Left hindlimb (tissue), 1 donor: ENCODE measurements at places on chromosomes 11 and 22.

DNA sequence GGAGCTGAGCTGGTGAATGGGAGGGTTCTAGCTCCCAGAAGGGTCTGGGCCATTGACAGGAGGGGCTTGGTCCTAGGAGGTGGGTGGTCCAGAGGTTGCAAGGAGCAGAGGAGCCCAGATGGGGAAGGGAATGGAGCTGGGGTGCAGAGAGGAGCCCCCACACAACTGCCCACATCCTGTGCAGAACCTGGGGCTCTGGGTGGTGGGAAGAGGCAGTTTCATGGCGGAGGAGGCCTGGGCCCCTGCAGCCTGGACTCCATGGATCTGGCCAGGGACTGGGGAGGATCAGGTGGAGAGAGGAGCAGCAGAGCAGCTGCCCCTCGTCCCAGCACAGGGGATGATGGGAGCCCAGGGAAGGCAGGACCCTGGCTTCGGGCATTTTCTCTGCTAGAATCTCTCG, 963 bp upstream of the ADORA2A start:
- no peak for DNase-seq

- DNase-seq, result no peak
Measured at GRCh38 chr11:33588056-33588455, 112.6 kb downstream of the C11orf91 start.

GRCh38 chr11:92340839-92341238, 116.2 kb downstream of the FAT3 start:
- DNase-seq, result no peak

DNA sequence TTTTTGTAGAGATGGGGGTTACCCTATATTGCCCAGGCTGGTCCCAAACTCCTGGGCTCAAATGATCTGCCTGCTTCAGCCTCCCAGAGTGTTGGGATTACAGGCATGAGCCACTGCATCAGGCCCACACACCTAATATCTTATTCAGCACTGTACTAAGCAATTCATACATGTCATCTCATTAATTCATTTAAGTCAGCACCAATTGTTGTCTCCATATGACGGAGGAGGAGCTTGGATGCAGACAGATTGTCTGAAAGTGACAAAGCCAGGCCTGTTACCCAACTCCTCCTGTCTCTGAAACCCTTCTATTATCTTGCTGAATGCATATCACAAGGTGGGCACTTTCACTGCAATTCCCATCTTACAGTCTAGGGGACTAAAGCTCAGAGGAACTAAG, 57.5 kb upstream of the ALX4 start:
- DNase-seq, result no peak

GRCh38 chr11:127109796-127110480, 109.4 kb upstream of the KIRREL3 start:
- DNase-seq, result no peak

- DNase-seq, result peak; percentile 91
Measured at GRCh38 chr11:72703267-72704008, 29.2 kb upstream of the PDE2A start.

- no peak for DNase-seq
Measured at GRCh38 chr11:84471501-84471900, 1155.6 kb downstream of the DLG2 start.

DNA sequence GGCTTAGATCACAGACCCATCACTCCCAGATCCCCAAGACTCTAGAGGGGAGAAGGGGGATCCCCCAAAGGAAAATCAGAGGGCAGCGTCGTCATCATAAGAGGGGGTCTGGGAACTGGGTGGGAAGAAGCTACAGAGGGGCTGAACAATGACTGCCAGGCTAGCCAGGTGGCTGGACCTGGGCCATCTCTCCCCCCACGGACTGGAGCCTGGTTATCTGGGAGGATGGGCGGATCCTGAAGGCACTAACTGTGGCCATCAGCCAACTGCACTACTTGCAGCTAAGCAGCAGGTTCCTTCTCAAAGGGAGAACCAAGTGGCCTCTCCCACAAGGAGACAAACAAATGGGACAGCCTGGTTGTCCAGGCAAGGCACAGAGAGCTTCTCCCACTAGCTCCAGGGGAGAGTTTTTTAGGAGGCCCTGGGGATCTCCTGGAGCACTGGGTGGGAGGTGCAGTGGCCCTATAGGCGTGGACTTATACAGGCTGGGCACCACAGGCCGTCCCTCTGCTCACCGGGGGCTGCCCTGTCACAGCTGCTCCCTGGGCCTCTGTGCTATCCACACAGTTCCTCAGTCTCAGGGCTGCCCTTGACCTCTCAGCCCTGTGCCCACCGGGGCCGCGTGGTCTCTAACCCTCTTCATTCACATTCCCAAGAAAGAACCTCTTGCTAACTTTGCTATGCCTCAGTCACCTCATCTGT, 15.4 kb downstream of the P2RY6 start:
- no peak for DNase-seq

GRCh38 chr22:19873138-19873959, 18.7 kb upstream of the GNB1L start:
- peak; percentile 28 for DNase-seq

DNA sequence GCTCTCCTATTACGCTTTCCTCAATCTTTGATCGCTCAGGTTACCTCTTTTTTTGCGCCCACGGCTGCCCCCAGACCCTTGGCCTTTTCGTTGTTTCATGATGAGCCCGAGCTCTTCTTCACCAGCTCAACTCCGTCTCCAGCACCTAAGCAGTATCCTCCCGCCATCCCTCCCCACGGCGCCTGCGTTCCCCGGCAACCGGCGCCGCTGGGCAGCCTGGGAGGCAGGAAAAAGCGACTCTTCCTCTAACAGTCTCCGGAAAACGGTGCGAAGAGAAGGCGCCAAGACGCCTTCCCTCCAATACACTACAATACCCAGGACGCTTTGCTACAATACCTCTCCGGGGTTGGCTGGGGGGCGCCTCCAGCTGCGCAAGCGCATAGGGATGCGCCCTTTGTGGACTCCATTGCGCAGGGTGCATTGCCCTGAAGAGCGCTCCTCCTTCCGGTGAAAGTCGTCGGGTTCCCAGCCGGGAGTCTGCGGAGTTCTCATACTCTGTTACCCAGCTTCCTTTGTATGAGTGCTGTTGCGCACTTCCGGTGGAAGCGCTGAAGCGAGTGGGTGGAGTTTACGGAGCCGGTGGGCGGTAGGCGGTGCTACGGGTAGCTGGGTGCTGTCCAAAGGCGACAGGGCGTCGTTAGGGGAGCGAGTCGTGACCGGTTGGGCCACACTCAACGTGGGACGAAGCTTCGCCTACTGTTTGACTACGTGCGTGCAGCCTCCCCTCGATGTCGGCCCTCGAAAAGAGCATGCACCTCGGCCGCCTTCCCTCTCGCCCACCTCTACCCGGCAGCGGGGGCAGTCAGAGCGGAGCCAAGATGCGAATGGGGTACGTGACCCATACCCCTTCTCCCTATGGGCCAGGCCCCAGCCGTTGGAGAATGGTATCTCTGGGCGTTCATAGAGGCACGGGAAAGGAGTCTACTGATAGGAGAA, at the start of the genes C2CD3 and PPME1:
TSS of gene C2CD3 (minus strand) at position 309 of the 936 bp plus-strand sequence. CDS start at position 99, 210 bp downstream.
TSS of gene PPME1 (plus strand) at position 596 of the 936 bp plus-strand sequence. CDS start at position 729, 133 bp downstream.
- peak; percentile 100 for DNase-seq

GRCh38 chr11:46666516-46666915, 33.9 kb downstream of the ARHGAP1 start:
- DNase-seq, result no peak
